ENCODE measurements at places on chromosomes 13 and 19.
A peak's percentile ranks its signal among the peaks of the same experiment; 100 is the strongest.

GRCh38 chr13:30576528-30576927 lies 41.2 kb upstream of the USPL1 start:
- no peak for DNase-seq

- DNase-seq = no peak
These were observed 104.4 kb downstream of the ZDHHC20 start for GRCh38 chr13:21354721-21355120.

DNA sequence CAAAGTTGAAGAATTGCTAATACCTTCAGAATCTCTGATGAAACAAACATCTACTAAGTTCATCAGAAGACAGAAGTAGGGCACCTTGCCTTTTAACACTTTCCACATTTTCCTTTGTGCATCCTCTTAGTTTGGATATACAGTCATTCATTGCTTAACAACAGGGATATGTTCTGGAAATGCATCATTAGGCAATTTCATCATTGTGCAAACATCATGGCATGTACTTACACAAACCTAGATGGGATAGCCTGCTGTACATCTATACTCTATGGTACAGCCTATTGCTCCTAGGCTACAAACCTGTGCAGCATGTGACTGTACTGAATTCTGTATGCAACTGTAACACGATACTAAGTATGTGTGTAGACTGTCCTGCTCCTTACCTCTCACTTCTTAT lies 169.8 kb downstream of the SUCLA2 start:
- no peak for DNase-seq

- no peak for DNase-seq
These were observed 249.3 kb upstream of the HTR2A start for GRCh38 chr13:47146136-47146535.

GRCh38 chr13:33127009-33127551 lies 110.9 kb downstream of the KL start:
- no peak for DNase-seq

- DNase-seq = peak; percentile 43
These were observed 693.7 kb downstream of the UQCRFS1 start for GRCh38 chr19:28519218-28519779.

DNA sequence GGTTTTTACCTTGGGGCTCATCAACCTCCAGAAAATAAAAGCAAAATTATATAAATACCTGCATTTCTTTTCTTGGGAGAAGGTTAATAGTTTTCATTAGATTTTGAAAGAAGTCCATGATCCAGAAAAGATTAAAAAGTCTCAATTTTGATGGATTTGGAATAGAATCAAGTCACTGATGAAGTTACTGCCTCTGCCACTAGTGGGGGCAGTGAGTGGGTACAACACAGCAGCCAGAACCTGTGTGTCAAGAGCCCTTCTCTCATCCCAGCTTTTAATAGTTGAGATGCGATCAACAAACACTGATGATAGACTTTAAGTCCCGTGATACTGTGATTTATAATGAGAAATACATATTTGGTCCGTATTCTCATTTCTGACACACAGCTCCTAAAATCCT lies 686.7 kb downstream of the DIAPH3 start:
- no peak for DNase-seq

- DNase-seq = no peak
These were observed 538.6 kb upstream of the MIR17HG start for GRCh38 chr13:90808838-90809237.

- peak; percentile 96 for DNase-seq
These were observed 1.7 kb downstream of the GTF3A start for GRCh38 chr13:27425918-27426630.

- DNase-seq = no peak
These were observed 81.4 kb upstream of the MEDAG start for GRCh38 chr13:30824651-30825050.

DNA sequence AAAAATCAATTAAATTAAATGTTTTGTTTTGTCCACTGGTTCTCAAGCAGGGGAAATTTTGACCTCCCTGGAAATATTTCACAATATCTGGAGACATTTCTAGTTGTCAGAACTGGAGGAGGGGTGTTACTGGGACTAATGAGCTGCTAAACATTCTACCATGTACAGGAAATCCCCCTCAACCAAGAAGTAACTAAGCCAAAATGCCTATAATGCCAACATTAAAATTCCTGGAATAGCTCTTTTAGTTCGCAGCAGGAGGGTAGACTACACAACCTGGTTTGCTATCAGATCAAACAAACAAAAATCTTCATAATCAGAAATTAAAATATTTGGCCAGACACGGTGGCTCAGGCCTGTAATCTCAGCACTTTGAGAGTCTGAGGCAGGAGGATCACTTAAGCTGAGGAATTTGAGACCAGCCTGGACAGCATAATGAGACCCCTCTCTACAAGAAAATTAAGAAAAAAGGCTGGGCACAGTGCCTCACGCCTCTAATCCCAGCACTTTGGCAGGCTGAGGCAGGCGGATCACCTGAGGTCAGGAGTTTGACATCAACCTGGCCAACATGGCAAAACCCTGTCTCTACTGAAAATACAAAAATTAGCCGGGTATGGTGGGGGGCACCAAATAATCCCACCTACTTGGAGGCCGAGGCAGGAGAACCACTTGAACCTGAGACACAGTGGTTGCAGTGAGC lies 13.7 kb upstream of the SMARCA4 start:
- DNase-seq = no peak

DNA sequence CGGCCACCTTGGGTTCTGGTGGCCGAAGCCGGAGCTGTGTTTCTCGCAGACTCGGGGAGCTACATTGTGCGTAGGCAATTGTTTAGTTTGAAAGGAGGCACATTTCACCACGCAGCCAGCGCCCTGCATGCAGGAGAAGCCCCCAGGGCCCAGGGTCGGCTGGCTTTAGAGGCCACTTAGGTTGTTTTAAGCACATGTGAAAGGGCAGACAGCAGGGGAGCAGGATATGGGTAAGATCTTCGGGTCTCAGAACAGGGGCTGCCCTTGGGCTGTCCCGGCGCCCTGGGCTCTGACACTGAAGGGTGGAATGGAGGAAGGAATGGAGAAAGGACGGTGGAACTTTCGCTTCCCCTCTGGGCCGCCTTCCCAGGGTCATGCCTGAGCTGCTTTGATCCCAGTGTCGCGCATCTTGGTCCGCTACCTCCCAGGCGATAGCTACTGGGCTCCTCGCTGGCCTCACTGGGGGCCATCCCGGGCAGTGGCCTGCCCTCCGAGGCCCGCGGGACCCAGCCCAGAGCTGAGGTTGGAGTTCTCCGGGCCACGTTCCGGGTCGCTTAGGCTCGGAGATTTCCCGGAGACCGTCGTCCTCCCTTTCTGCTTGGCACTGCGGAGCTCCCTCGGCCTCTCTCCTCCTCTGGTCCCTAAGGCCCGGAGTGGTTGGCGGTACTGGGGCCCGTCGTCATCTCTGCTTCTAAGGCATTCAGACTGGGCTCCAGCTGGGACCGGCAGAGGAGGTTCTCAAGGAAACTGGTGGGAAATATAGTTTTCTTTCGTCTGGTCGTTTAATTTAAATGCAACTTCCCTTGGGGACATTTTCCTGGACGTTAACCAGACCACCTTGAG lies 4.3 kb upstream of the POU4F1 start:
- no peak for DNase-seq

GRCh38 chr13:74845806-74846205 lies 636.2 kb downstream of the TBC1D4 start:
- DNase-seq = no peak

- peak; percentile 87 for DNase-seq
These were observed 13.3 kb downstream of the PALM3 start for GRCh38 chr19:14048443-14049153.

DNA sequence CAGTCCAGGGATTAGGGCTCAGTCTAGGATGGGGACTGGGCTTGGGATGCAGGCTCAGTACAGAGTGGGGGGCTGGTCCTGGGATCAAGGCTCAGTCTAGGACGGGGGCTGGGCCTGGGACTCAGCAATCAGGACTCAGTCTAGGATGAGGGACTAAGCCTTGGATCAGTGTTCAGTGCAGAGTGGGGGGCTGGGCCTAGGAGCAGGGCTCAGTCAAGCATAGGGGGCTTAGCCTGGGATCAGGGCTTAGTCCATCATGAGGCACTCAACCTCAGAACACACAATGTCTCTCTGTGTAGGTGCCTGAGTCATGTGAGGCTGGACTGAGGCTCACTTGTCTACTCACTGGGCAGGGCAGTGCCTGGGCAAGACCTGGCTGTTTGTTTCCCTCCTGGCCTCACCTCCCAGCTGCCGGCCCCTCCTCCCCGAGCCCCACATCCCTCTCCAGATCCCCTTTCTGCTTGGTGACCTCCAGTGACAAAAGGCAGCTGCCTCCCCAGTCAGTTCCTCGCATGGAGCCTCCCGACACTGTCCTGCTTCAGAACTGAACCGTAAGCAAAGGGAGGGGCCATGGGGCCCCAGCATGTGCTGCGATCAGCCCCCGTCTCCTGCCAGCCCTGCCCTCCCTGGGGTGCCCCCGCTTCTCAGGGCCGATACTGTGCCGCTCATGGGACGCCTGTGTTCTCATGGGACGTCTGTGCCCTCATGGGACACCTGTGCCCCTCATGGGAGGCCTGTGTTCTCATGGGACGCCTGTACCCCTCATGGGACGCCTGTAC lies 6.5 kb upstream of the S1PR4 start:
- no peak for DNase-seq

DNA sequence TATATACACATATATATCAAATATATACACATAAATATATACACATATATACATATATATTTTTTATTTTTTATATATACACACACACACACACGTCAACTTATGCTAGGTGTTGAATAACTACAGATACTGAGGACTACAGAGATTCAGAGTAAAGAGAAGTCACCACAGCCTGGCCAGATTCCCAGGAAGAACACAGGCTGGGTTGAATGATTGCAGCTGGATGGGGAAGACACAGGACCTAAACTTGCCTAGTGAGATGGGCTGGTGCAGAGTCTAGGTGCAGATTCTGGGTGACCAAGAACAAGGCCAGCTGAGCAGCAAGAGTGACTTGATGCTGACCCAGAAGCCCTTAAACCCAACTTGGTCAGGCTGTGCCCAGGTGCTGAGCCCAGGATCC lies 241.3 kb downstream of the KCTD12 start:
- no peak for DNase-seq

DNA sequence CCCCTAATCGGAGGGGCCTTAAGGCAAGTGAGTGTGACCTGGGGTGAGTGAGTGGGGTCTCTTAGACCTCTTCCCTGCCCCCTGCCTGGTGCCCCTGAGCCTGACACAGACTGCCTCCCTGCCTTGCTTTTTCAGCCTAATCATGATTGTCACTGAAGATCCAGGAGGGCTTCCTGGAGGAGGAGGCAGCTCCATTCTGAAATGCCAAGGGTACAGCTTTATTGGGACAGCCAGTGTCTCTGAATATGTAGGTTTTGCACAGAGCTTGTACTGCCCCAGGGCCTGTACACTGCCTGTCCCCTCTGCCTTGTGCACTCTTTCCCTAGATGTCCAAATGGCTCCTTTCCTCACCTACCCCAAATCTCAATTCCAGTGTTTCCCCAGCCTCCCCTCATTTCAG lies 26.1 kb upstream of the SEMA6B start:
- no peak for DNase-seq

- DNase-seq = no peak
These were observed 65.5 kb downstream of the ING1 start for GRCh38 chr13:110779022-110779421.

DNA sequence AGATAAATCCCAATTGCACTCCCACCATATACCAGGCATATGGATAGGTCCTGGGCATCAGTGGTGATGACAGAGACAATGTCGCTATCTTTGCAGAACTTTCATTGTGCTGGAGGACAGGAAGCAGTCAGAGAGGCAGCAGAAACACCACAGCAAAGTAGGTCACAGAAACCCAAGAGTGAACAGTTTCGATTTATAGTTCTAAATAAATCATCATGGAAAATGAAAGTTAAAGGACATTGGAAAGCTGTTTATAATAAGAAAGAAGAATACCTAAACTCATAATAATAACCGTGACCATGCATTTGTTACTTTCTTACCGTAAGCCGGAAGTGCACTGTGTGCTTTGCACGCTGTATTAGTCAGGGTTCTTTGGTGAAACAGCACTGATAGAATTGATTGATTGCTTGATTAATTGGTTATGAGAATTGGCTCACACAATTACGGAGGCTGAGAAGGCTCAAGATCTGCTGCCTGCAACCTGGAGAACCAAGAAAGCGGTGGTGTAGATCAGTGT lies 38.9 kb downstream of the ALOX5AP start:
- DNase-seq = no peak

GRCh38 chr19:3097442-3097871 lies 3.3 kb downstream of the GNA11 start:
- no peak for DNase-seq

GRCh38 chr19:48363500-48363809 lies 285 bp downstream of the TMEM143 start:
- no peak for DNase-seq

DNA sequence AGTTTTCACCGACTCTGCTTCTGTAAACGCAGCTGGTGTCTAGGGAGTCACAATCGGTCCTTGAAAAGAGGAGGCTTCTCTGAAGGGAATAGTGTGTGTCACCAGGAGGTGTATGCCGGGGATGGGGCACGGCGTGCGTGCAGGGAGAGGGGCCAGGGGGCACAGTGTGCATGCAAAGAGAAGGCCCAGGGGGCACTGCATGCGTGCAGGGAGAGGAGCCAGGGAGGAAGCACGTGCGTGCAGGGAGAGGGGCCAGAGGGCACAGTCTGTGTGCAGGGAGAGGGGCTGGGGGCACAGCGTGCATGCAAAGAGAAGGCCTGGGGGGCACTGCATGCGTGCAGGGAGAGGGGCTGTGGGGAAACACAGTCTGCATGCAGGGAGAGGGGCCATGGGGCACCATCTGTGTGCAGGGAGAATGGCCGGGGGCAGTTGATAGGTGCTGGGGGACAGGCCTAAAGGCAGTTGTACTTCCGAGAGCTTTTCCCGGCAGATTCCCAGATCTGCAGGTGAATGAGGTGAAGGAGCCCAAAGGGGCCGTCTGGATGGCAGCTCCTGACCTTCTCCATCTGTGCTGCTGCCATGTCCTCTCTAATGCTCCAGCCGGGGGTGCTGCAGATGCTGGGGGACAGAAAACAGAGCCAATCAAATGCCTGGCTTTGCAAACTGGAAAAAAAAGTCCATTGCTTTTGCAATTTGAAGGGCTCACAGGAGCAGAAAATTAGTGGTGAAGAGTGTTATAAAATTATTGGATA lies 36.4 kb downstream of the ATP11A start:
- no peak for DNase-seq

DNA sequence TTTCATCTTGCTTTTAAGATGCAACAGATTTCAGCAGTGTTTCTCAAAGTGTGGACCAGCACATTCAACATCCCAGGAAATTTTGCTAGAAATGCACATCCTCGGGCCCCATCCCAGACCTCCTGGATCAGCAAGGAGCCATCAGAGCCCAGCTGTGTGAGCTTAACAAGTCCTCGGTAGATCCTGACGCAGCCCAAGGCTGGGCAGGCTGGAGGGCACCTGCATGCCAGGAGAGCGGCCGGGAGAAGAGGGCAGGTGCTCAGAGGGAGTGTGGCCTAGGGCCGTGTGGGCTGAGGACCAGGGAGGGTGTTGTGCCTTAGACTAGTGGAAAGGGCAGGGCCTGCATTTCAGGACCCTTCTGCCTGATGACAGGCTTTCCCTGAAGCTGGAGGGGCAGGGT lies 2.2 kb upstream of the MCF2L start:
- DNase-seq = no peak

GRCh38 chr13:105165449-105166125 lies 1369.9 kb downstream of the EFNB2 start:
- DNase-seq = no peak

- no peak for DNase-seq
These were observed 364.0 kb downstream of the KCTD12 start for GRCh38 chr13:76522083-76522755.

Measured in MV-4-11 (cell line).